Endodermal cell (in vitro differentiated cells): ENCODE measurements at places on chromosomes 12 and 14. TPM values are rescaled to one million over a fixed set of nuclear protein-coding genes. Genes with fewer than 3 reads are reported as not detected.

GRCh38 chr14:63524537-63525155, 18.5 kb downstream of the PPP2R5E start:
- no peak overlapping the region for H3K4me3 ChIP-seq
- H3K27me3 ChIP-seq = no peaks in the 10 kb centered on the region
- DNase-seq = no peak
- H3K4me1 ChIP-seq = no peaks in the 10 kb centered on the region
- peaks cover 46% of the 10 kb centered on the region for H3K36me3 ChIP-seq

DNA sequence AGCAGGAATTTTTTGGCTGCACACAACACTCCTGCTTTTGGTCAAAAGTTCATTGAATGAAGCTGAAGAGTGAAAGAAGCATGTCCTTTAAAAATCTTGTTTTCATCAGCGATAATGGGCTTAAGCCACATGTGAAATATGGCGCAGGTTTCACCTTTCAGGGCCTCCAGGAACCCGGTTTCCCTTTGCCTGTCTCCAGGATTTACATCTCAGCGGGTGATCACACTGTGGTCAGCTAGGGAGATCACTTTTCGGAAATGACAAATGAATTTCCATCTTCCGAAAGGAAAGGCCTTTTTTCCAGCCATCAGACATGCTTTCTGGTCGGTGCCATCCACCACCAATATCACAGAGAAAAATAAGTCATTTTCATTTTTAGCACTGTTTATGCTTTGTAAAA, 727.1 kb upstream of the TBX3 start:
- H3K36me3 ChIP-seq = no peaks in the 10 kb centered on the region
- DNase-seq = peak; percentile 76
- H3K4me1 ChIP-seq = no peaks in the 10 kb centered on the region
- H3K4me3 ChIP-seq = no peak overlapping the region
- H3K27me3 ChIP-seq = peaks cover 6% of the 10 kb centered on the region

Gene PPP4R4
- 8.4 to 10.2 TPM (median 8.7 TPM) in 3 replicates for total RNA-seq

DNA sequence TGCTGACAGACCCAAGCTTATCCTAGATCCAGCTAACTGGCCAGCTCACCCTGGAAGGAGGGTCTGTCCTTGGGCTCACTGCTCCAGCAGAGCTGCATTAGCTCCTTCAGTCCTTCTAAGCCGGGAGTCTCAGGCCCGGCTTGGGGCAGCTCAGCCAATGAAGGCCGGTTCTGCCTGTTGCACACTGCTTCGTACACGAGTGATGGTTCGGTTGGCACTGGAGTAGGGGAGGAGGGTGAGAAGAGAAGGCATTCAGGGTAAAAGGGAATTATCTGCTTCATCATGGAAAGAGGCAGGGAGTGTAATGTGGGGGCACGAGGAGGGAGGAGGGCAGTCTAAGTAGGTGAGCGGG, 2.0 kb downstream of the RIPK3 start:
- DNase-seq = no peak
- no peaks in the 10 kb centered on the region for H3K36me3 ChIP-seq
- H3K4me1 ChIP-seq = peaks cover 4% of the 10 kb centered on the region
- no peak overlapping the region for H3K4me3 ChIP-seq
- H3K27ac ChIP-seq = no peak overlapping the region

Gene PLEKHH1
- total RNA-seq = 52.6 and 61.1 TPM in 2 replicates
